ENCODE measurements at places on chromosomes 7 and 10.

DNA sequence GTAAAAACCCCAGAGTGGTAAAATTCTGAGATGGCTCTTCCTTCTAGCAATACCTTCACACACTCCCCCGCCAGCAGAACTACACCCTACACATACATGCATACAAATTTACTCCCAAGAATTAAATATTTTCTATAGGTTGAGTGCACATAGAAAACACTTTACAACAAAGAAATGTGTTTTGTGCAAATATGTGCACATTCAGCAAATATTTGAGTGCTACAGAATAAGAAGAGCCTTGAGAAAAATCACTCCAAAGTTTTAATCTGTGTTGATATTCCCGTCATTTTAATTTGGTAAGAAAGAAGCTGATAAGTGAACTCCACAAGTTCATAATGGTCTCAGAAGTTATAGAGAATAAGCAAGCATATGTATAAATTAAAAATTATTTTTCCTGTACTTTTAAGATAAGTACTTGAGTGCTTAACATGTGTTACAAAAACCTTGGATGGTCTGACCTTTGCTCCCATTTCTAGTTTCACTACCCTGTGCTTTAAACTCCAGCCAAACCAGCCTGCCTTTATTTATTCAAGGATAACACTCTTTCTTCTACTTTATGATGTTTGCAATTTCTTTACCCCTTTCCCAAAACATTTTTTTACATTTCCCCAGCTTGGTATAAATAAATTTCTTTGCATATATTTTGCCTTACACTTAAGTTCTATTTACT is 733.5 kb upstream of the LRRTM3 start:
- no peak for DNase-seq

GRCh38 chr7:158834878-158835784 is 5.8 kb upstream of the ESYT2 start:
- no peak for DNase-seq

DNA sequence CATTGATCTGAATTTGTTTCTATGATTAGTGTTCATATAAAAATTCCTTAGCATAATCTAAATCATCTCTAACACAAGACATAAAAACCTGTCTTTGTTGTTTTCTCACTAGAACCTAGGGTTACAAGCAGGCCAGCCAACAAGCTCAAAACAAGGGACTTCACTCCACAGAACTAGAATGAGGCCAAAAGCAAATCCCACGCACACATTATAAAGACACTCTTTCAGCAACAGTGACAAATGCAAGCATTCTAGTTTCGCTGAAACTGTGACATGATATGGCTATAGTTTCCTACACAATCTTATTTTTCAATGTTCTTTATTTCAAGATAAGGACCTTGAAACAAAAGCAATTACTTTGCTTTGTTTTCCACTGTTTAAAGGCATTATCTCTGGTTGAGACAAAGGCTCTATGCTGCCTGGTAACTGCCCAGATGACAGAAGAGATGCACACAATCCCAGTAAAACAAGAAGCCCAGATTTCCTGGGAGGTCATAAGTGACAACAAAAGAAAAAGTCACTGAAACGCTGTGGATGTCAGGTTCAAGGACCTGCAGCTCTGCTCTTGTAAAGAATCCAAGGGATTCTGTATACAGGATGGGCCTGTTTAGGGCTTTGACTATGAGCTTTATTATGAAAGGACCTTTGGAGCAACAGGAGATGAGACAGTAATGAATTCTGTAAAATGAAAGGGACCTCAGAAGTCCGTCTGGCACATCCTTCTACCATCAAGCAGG is 105.3 kb downstream of the SORCS1 start:
- DNase-seq, result no peak

- no peak for DNase-seq
These were observed 81.9 kb downstream of the CNOT4 start for GRCh38 chr7:135428011-135428410.

DNA sequence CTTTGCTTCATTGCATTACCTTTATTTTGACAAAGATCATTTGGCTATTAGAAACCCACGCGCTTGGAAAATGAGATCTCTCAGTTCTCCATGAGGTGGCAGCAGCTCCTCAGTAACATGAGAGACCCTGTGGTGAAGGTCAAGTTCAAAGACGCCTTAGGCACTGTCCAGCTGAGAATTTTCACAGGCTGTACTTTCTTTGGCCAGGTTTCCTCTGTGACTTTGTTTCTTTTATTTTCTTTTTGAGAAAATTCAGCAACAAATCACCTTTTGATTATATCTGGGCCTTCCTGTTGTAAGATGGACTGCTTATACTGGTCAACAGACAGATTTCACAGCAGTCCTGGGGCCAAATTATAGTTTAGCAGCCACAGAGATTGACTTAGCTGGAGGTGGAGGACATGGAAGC is 54.5 kb downstream of the RAB18 start:
- DNase-seq, result no peak

DNA sequence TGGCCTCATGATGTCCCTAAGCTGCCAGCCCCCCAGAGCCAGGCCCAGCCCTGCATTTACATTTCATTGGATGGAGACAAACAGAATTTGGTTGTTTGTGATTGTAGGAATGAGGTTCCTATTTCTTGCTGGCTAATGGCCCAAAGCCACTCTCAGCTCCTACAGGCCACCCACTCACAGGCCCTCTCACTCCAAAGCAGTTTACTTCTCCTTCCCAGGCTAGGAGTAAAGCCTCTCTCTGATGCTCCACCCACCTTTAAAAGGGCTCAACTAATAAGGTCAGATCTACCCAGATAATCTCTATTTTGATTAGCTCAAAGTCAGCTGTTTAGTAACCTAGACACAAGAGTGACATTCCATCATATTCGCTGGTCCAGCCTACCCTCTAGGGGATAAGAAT is 11.2 kb upstream of the CUZD1 start:
- DNase-seq, result no peak

GRCh38 chr10:239109-239508 is 103.9 kb downstream of the ZMYND11 start:
- no peak for DNase-seq

DNA sequence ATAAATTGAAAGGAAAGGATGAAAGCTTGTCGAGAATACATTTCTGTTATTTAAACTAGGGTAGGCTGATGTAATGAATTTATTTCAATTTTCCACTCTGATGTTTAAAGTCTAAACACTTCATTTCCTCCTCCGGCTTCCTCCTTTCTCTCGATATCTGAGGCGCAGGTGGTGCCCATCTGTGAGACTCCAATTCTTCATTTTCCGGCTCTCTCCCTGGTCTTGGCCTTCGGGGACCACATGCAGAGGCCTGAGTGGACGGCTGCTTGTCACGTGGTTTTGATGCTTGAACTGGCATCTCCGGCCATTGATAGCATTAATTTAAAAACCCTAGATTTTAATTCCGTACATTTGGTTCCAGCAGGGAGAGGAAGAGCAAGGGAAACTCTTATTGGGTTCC is 5.8 kb upstream of the ADARB2 start:
- DNase-seq, result no peak

DNA sequence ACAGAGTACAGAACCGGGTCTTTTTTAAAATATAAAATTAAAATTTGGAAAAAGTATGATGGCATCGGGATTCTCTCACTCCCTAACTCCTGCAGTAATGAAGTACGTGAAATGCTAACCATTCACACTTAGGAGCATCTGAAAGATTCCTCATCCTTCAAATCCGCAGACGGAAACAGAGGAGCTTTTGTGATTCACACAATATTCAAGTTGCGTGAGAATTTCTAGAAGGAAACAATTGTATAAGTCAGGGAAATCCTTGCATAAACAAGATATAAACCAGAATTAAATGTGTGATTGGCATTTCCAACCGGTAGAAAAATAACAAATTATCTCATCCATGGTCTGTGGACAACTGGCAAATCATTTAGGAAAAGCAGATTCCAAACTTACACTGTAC is 103.2 kb upstream of the ADAM12 start:
- no peak for DNase-seq

GRCh38 chr7:106774768-106775551 is 90.1 kb upstream of the PIK3CG start:
- DNase-seq, result no peak

DNA sequence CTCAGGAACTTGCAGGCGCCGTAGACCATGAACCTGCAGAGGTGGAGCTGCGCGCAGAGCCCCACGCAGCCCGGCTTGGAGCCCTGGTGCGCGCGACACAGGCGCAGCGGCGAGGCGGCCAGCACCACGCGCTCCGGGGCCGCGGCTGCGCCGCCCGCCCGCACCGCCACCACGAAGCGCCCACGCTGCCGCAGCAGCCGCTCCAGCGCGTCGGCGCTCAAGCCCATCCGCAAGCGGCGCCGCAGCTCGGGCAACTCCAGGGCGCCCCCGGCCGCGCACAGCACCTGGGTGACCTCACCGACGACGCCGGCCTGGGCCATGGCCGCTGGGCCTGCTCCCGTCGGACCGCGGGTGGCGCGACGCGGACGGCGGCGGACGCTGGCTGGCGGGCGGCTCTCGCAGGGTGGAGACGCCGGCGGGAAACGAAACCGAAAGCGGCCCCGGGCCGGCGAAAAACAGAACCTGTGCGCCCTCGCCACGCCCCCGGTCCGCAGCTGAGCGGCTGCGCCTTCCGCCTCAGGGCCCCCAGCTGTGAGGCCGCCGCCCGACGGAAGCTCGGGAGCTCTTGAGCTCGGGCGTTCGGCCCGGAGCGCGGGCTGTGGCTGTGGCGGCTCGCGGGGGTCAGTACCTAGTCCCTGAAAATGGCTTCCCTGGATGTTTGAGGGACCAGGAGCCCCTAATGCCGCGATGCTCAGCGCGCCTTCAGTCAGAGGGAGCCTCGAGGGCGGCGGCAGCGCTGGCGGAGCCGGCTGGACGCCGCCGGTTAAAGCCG is at the start of gene PARP12:
Gene PARP12 (minus strand): TSS at position 424 of the 772 bp plus-strand sequence. CDS start 104 bp downstream, at position 320.
- peak; percentile 42 for DNase-seq

- no peak for DNase-seq
These were observed 24.9 kb downstream of the TECTB start for GRCh38 chr10:112308125-112308502.

GRCh38 chr7:94525923-94526322 is 16.3 kb downstream of the CASD1 start:
- DNase-seq, result no peak

DNA sequence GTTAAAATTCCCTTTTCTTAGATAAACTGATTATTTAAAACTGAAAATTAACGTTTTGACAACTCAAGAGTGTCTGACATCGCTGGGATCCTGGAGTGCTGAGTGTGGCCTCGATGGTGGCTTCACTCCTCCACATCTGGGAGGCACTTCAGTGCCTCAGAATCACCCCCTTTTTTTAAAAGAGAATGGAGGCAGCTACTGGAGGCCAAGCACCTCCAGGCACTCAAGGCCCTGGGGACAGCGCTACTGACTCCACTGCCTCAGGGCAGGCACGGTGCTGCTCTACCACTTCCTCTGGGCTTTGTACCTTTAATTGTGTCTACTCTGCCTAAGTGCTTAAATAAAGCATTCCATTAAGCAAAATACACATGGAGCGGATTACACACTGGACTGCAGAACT is 27.2 kb upstream of the NCAPG2 start:
- no peak for DNase-seq

DNA sequence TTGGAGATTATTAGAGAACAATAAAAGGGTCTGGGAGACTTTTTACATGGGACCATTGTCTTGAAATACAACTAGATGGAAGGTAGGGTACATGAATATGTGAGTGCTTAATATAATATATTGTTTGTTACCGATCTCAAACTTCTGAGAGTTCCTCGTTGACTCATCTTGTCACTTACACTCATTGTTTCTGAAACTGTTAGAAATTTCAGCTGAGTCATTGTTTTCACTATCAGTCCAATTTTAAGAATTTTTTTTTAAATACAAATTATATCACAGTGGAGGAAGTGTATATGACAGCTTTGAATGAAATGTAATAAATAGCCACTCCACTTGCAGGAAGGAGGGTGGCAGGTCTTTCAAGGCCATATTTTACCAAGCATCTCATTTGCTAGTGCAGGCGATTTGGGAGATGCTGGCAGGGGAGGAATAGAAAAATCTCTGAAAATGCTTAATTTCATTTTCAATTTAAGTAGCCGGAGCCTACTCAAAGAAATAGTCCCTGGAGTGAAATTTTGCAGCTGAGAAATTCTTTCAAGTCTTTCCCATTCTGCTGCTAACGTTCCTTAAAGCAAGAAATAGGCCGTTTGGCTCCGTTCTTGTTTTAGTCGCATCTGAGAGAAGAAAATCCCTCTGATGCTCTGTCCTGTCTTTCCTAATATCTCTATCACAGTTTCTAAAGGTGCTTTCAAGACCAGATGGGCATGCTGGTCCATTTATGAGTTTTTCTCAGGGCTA is 1404.2 kb upstream of the CELF2 start:
- DNase-seq, result no peak

- DNase-seq, result no peak
These were observed 43.0 kb upstream of the CYP2C18 start for GRCh38 chr10:94640562-94640961.

DNA sequence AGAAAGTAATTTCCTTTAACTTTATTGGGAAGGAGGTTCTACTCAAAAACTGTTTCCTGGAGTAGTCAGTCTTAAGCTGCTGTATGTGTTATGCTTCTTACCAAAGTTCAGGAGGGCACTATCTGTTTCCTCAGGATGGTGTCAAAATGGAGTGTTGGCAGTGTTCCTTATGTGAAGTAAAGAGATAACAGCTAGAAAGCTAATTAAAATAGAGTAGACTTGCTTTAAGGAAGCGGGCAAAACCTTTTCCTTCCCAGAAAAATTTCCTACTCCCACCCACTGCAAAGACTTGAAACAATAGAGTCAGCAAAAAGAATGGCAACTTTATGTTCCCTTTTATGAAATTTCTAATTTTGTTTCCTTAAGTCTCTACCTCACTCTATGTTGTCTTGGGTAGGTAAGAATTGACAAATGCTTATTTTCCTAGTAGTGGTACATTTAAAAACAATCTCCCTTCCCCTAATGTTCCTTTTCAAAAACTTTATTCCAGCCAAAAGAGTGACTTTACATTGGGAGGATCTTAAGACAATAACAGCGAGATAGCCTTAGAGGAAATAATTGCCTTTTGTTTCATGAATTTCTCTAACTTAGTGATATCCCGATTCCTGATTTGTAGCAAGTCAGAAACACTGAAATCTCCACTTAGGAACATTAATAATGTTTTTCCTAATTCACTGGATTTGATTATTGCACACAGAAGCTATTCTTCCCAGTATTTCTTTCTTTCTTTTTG is 26.5 kb upstream of the ENTPD1 start:
- no peak for DNase-seq

- no peak for DNase-seq
These were observed 236.7 kb downstream of the DIP2C start for GRCh38 chr10:452512-453426.

GRCh38 chr7:103691291-103691690 is 245.3 kb upstream of the SLC26A5 start:
- no peak for DNase-seq

- DNase-seq, result no peak
These were observed 78.6 kb upstream of the GLI3 start for GRCh38 chr7:42315631-42316030.

DNA sequence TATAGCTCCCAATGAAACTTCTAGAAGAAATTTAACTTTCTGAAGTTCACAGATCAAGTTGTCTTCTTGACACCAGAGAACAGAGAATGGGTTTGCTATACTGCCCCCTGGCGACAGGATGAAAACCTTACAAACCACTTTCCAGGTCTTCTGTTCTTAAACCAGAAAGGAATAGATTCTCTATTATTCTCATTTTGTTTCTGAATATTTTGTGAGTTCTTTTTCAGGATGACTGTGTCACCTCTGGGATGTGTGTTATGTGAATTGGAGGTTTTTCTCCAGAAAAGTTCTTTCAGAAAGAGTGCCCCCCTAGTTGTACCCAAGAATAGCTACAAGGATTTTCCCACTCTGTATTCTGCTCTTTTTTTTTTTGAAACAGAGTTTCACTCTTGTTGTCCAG is 6.3 kb downstream of the IFT22 start:
- DNase-seq, result no peak

All from esophagus squamous epithelium (tissue), 5 donors.